Smooth muscle cell of bladder (primary cell): ENCODE measurements at places on chromosomes 11 and 22. TPM values are rescaled to one million over a fixed set of nuclear protein-coding genes. Genes with fewer than 3 reads are reported as not detected.

The OR52I1 gene
- total RNA-seq: not detected in 2 replicates

The C11orf16 gene
- not detected in 2 replicates for total RNA-seq

The LINC01488 gene
- total RNA-seq: not detected in 2 replicates

The OR8D1 gene
- not detected in 2 replicates for total RNA-seq

The DKK3 gene
- total RNA-seq: 235 and 371 TPM in 2 replicates

The MAFF gene
- total RNA-seq: 10.5 and 19.9 TPM in 2 replicates

The GGTLC3 gene
- not detected in 2 replicates for total RNA-seq

The SLC6A5 gene
- total RNA-seq: under 0.01 TPM in 1 of 2 replicates, not detected in the other

The PKDREJ gene
- total RNA-seq: under 0.01 TPM in 2 replicates

The GVQW3 gene
- 0.57 and 1.5 TPM in 2 replicates for total RNA-seq

The NLRP14 gene
- total RNA-seq: 0.09 and 0.14 TPM in 2 replicates

The SMIM35 gene
- not detected in 2 replicates for total RNA-seq

The OR56A1 gene
- total RNA-seq: not detected in 2 replicates

The NFAM1 gene
- total RNA-seq: under 0.01 TPM in 1 of 2 replicates, not detected in the other

The CBLIF gene
- not detected in 2 replicates for total RNA-seq

The ALDH3B1 gene
- 24.9 and 28.6 TPM in 2 replicates for total RNA-seq

The FAM227A gene
- 1.6 and 2.1 TPM in 2 replicates for total RNA-seq

The TRABD gene
- total RNA-seq: 16.6 and 19.5 TPM in 2 replicates

The TRIM51 gene
- total RNA-seq: not detected in 2 replicates

The TCN1 gene
- not detected in 2 replicates for total RNA-seq

The ENDOD1 gene
- 23.9 and 48.1 TPM in 2 replicates for total RNA-seq

The COMMD9 gene
- 17.5 and 22.6 TPM in 2 replicates for total RNA-seq

The HORMAD2 gene
- total RNA-seq: under 0.01 TPM in 1 of 2 replicates, not detected in the other

The TMEM225 gene
- total RNA-seq: not detected in 2 replicates

The SMC1B gene
- total RNA-seq: not detected in 2 replicates

The C11orf97 gene
- not detected in 2 replicates for total RNA-seq

The MMP8 gene
- under 0.01 TPM in 1 of 2 replicates, not detected in the other for total RNA-seq

The LDLRAD3 gene
- 4.3 and 10.8 TPM in 2 replicates for total RNA-seq

The UPK3A gene
- not detected in 2 replicates for total RNA-seq

The RPUSD4 gene
- total RNA-seq: 26.0 and 30.5 TPM in 2 replicates

The SPTBN2 gene
- total RNA-seq: 0.43 and 1.1 TPM in 2 replicates

The TMEM191B gene
- total RNA-seq: 0.65 and 0.85 TPM in 2 replicates

The ANO3 gene
- 0.28 and 0.55 TPM in 2 replicates for total RNA-seq

The CARD16 gene
- 25.2 and 38.7 TPM in 2 replicates for total RNA-seq
